ENCODE measurements at places on chromosomes 6 and 20.

GRCh38 chr6:156009656-156010055 lies 554.0 kb upstream of the NOX3 start:
- no peak for DNase-seq

- no peak for DNase-seq
Measured at GRCh38 chr6:149923327-149923986, 536 bp upstream of the RAET1G start.

GRCh38 chr6:39880594-39880993 lies 53.7 kb downstream of the MOCS1 start:
- no peak for DNase-seq

DNA sequence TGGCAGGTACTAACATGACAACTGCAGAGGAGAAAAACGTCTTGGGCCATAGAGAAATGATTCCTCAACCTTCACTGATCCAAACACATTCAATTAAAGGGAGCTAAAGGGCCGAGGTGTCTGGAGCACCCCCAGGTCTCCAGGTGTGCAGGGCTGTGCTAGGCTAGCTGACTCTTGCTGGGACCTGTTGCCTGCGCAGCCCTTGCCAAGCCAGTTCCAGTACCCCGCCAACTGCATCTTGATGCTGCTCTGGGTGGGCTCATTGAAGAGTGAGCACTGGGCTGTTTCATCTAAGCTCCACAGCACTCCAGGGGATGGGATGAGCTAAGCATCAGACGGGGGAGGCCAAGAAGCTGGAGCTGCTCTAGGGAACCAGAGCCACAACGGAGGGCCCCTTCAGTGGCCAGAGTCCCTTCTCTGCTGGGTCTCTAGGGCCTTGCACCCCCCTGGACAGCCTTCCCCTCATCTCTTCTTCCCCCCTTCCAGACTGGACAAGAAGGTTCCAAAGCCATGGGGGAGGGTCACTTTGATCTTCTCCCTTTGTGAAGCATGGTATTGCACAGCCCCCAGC lies 15.9 kb downstream of the LEMD2 start:
- DNase-seq: no peak

DNA sequence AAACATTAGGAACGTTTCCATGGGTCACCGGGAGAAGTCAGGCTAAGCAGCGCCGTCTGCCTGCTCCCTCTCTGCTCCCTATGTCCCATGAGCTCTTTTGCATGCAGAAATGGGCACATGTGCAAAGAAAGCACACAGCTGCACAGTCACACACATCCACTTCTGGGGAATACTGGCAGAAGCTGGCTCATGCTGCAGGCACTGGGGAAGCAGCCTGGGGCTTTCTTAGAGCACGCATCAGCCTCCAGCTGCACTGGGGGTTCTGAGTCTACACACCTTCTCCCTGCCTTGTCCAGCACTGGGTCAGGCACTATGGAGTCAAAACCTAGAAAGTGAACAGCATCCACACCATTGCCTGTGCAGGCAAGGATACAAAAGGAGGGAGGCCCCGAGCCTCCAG lies 76.1 kb upstream of the FOXQ1 start:
- DNase-seq: no peak

DNA sequence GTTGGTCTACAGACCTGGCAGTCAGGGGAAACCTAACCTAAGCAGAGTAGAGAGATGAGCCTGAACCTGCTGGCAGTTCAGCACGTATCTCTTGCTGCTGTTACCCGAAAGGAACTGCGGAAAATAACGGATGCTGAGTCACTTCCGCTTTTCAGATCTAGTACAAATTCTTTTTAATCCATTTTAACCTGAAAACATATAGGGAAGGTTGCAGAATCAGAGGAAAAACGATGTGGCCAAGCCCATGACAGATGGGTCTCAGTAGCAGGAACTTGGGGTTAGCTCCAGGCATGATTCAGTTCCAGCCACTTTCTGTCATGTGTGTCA lies 351.9 kb upstream of the PRND start:
- DNase-seq: peak; percentile 28

- no peak for DNase-seq
Measured at GRCh38 chr6:53805016-53805415, 10.2 kb downstream of the LRRC1 start.

DNA sequence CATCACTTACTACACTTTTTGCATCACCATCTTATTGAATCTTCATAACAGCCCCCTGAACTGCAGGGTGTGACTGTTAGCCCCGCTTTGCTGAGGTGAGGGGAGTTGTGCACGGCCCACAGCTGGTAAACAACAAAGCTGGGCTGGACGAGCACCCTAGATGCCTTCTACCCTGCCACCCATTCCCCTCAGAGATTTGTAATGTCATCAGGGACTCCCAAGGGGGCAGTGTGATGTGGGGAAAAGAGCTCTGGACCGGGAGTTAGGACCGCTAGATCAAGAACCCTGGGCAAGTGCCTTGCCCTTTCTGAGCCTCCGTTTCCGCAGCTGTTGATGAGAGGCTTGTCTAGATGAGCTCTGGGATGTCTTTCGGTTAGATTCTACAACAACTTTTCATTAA lies 20.9 kb downstream of the PKIG start:
- DNase-seq: no peak

GRCh38 chr20:37925265-37926165 lies 22.6 kb downstream of the VSTM2L start:
- DNase-seq: no peak

DNA sequence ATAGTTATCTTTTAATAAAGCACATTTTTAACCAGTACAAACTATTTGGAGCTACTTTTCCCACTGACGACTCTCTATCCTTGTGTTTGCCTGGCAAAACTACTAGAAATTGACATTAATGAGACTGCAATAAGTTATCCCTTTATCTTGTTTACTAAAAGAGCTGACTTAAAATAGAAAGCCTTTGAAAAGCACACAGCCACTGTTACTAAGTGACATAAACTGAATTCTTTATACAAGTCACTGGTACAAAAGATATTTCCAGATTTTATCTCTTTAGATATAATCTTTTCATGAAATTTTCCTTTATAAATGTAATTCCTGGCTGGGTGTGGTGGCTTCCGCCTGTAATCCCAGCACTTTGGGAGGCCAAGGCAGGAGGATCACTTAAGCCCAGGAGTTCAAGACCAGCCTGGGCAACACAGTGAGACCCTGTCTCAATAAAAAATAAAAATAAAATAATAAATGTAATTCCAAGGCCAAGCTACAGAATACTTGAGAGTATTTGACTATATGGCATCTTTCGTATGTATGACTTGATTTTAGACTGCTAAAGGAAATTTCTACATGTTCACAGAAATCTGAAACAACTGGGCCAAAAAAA lies 9.5 kb downstream of the MBOAT1 start:
- no peak for DNase-seq

DNA sequence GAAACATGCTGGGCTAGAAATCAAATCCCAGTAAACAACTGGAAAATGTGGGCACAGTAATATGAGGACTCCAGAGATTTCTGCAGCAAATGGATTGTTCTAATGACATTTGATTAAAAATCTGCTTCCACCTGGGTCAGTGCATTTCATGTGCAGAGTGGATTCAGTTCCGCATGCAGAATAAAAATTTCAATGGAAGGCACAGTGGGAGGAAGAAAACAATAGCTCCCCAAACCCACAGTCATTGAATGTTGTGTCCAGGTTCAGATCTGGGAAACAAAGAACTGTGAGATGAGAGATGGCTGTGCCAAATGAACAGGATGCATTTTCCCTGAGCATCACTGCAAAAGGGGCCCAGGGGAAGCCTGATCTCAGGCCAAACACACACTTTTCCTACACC lies 403.1 kb downstream of the BTBD9 start:
- DNase-seq: no peak
